HCT116 (cell line): ENCODE measurements at places on chromosomes 3 and 15.

GRCh38 chr3:149414557-149415231 lies 37.2 kb upstream of the TM4SF1 start:
- DNase-seq, result no peak

- DNase-seq, result no peak
Measured at GRCh38 chr3:186772701-186773417, 10.5 kb upstream of the EIF4A2 start.

GRCh38 chr3:156161172-156161571 lies 40.8 kb downstream of the KCNAB1 start:
- DNase-seq, result no peak

GRCh38 chr15:82790321-82790720 lies 15.5 kb downstream of the FSD2 start:
- no peak for DNase-seq

DNA sequence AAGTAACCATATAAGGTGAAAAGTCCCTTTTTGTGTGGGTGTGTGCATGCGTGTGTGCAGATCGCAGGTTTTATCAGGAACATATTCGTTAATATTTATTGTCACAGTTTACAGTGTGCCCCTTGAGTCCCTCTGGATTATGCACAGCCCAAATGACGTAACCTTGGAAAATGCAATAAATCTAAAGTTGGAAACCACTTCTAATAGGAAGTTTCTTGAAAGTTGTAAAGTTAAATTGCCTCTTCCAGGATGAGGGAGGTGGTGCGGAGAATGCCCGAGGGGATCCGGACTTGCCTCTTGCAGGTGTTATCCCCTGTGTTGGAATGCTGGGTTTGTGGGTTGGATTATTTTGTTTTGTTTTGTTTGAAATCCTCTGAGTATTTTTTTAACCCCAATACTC lies 143.3 kb downstream of the CMSS1 start:
- no peak for DNase-seq

DNA sequence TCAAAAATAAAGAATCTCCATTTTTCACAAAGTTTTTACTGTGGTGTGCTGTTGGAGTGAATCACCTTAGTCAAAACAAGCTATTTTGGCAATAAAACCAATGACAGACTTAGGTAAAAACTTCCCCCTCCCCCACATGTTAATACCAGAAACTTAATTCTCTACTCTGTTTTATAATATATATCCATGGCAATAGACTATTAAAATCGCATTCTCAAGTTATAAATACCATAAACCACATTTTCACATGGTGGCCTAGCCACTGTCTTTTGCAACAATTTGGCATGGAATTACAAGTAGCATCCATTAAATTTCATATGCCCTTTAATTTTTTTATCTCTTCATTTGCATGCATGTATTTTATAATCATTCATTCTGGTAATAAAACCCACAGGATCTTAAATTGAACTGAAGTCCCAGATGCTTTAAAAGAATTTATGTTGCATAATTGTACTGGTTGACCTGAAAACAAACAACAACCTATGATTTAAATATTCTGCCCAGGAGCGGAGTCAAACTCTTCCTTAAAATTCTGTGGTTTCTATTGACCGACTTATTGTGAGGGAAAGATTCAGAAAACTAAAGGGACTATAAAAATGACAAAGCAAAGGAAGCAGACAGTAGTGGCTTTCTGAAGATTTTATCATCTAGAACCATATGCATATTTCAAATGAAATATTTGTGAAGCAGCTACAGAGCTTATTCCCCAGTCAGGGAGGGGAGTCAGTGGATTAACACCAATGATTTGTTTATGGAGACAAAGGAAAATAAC lies 229.0 kb upstream of the TBL1XR1 start:
- no peak for DNase-seq

DNA sequence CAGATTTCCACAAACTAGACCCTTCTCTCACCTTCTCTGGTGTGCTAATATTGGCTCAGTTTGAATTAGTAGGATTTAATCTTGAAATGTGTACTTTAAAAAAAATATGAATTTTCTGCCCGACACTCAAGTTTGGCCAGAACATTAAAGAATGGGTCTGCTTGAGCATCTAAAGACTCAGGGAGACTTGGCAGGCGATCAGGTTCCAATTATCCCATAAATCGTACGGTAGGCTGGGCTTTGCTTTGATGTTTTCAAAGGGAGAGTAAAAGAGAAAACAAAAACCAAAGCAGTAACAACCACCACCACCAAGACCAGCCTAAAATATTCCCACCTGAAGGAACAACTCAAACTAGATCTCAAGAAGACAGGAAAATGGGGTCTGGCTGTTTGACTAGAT lies 230.8 kb downstream of the EBLN2 start:
- no peak for DNase-seq

- DNase-seq, result peak; percentile 40
Measured at GRCh38 chr15:40310001-40310959, 2.5 kb upstream of the PLCB2 start.

GRCh38 chr3:132785292-132785691 lies 63.1 kb upstream of the NPHP3 start:
- no peak for DNase-seq

DNA sequence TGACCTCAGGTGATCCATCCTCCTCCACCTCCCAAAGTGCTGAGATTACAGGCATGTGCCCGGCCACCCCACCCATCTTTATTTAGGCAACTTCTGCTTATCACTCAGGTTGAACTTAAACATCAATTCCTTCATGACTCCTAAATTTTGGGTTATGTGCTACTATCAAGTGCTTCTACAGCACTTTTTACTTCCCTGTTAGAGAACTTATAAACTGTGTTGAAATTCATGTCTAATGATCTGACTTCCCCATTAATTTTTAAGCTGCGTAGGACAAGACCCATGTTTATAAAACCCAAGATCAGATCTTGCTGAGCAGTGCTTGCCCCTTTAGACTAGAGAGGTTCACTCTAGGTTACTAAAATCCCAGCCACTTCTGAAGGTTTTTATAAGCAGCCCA lies 266.2 kb upstream of the TPRG1 start:
- no peak for DNase-seq

- no peak for DNase-seq
Measured at GRCh38 chr3:15977090-15977489, 179.3 kb upstream of the ANKRD28 start.

DNA sequence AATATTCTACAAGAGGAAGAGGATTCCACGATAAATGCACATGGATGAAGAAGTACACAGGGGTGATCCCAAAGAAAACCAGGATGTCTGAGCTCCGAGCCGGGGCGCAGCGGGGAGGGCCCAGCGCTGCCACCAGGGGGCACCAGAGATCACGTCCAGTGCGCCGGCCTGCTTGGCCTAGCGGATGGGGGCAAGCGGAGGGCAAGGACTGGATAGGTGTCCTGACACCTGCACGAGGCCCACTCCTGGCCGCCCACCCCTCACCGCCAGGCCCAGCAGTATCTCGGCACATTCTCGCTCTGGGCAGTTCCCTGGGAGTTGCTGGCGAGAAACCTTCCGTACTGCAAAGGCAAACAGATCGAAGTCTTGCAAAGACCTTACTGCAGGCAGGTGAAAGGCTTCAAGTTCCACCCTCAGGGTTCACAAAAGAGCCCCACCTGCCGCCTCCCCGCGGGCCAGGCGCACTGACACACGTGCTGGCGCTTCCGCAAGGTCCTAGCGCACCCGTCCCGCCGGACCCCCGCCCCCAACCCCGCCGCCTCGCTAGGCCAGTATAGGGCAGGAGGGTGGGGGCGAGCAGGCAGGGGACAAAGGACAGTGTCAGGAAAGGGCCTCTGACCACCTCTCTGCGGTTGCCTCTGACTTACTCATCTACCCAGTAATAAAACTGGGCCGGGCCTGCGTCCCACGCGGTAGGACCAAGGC lies 3.3 kb downstream of the ANKRD63 start:
- DNase-seq, result no peak

- no peak for DNase-seq
Measured at GRCh38 chr3:151058740-151059139, 26.7 kb upstream of the MED12L start.

DNA sequence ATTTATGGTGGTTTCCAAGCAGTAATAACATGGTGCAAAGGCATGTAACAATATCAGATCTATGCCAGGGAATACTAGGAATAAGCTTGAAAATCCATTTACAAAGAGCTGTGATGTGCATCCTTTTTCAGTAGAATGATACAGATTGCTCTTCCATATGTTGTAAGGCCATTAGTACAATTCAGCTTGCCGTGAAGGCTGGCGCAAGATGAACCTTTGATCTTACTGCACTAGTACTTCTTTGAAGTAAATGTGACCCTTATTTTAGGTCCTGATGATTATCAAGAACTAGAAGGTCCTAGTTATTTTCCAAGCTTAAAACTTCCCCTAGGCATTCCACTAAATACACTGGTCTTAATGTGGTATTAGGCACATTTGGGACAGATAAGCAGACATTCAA lies 210.1 kb upstream of the CD96 start:
- no peak for DNase-seq

GRCh38 chr3:3237979-3238378 lies 58.5 kb upstream of the CRBN start:
- no peak for DNase-seq

GRCh38 chr3:76429581-76430177 lies 610.2 kb upstream of the ROBO2 start:
- DNase-seq, result no peak

- DNase-seq, result no peak
Measured at GRCh38 chr3:82080261-82080660, 318.8 kb upstream of the GBE1 start.

DNA sequence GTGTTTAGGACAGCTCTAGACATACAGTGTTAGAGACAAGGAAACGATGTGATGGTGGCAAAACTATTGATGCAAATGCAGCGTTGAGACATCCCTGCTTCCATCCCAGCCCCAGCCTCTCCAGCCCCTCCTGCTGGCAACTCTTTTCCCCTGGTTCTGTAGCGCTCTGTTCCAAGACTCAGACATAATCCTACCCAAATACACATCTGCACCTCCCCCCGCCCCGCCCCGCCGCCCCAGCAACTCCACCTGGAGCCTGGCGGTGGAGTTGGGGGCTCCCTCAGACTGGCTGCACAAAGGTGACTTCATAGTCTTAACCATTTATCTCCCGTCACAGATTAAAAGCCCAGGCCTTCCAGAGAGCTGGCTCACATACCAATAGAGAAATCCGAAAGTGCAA lies 7.2 kb upstream of the SEC22A start:
- DNase-seq, result peak; percentile 22

DNA sequence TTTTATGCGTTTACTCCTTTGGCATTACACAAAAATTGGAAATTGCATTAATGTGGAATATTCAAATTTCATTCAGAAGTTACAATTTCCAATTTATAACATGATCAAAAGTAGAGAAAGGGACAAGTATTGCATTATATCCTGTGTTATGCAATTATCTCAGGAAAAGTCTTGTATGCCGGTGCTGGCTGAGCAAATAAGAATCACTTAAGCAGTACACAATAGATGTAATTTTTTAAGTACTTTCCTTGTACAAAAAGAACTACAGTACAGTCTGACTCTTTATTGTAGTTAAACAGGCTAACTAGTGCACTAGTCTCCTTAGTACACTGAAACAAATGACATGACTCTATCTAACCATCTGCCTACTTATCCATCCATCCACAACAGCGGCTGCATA lies 493.2 kb upstream of the KCNMB2 start:
- DNase-seq, result no peak
